Right renal cortex interstitium (tissue), 3 donors: ENCODE measurements at places on chromosomes 6 and 20. TPM values are rescaled to one million over a fixed set of nuclear protein-coding genes. Genes with fewer than 3 reads are reported as not detected.

Gene OPN5
- 0.58 TPM for polyA plus RNA-seq

Gene COL19A1
- polyA plus RNA-seq: 3.3 TPM

Gene APOM
- polyA plus RNA-seq: 91.6 TPM

Gene KHDC3L
- polyA plus RNA-seq: not detected

Gene OXT
- polyA plus RNA-seq: not detected

Gene MDFI
- polyA plus RNA-seq: 37.5 TPM

Gene DDX43
- polyA plus RNA-seq: 0.58 TPM

Gene MYL9
- polyA plus RNA-seq: 211 TPM

Gene MUC21
- polyA plus RNA-seq: not detected

Gene NRSN1
- polyA plus RNA-seq: 0.15 TPM

Gene TCP11
- polyA plus RNA-seq: 2.6 TPM

GRCh38 chr6:117498159-117498558 lies 15.7 kb downstream of the DCBLD1 start:
- no peak for DNase-seq

DNA sequence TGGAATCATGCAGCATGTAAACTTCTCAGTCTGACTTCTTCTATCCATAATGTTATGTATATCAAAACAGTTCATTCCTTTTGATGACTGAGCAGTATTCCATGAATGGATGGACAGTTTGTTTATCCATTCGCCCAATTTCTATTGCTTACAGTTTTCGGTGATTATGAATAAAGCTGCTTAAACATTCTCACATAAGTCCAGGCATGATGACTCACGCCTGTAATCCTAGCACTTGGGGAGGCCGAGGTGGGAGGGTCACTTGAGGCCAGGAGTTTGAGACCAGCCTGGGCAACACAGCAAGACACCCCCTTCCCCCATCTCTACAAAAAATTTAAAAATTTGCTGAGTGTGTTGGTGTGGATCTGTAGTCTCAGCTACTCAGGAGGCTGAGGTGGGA lies 22.9 kb upstream of the HMGA1 start:
- DNase-seq: no peak

DNA sequence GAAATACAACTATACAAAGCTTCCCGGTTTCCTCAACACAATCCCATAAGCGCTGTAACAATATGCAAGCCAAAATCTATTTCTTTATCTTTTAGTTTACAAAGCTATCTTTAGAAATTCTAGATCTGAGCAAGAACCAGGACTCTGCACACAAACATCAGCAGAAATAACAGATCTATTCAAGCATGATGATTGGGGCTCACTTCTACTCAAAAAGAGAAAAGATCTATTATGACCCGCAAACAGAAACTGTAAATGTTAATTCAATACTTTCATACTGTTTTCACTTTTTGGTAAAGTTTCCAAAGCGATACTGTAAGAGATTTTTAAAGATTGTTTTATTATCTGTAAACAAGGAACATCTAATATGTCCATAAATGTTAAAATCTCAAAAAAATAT lies 86.6 kb downstream of the SESN1 start:
- no peak for DNase-seq

GRCh38 chr6:88588938-88589337 lies 374.5 kb downstream of the RNGTT start:
- DNase-seq: no peak

DNA sequence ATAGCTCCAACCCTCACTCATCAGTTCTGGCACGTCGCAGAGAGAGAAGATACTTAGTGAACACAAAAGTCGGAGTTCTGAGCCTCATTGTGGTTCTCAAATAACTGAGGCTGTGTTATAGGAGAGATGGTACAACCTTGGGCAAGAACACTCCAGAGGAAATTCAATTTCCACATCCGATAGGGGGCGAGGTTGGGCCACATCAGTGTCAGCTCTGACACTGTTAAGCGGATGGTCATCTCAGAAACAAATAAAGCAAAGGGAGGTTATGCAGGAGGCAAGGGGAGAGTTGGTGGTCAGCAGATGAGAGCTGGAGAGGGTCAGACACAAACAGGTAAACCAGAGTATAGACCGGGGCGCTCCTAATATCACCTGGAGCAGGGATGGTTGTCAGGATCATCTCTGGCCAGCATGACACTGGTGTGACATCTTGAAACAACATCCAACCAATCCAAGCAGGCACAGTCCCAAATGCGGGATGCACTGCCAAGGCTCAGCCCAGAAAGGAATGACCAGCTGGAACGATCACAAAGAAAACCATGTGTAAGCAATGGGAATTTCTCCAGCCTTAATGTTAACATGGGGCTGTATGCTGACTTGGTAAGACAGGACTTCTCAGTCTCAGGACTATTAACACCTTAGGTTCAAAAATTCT lies 331.8 kb downstream of the HACE1 start:
- no peak for DNase-seq

GRCh38 chr6:41636833-41637193 lies 1.5 kb upstream of the MDFI start:
- DNase-seq: no peak

DNA sequence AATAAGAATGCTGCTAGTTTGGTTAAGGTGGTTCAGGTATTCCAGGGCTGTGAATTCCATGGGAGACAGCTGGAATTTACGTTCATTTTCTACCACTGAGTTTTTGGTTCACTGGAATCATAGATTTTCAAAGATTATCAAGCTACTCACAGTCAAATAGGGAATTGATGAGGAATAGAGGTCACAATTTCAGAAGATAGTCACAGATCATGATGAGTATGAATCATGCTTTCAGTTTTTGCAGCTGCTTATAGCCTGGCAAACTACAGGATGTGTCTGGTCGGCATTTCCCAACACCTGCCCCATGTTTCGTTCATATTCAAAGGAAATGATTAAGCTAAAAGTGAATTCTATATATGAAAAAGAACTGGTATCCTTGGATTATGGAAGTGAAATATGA lies 58.7 kb downstream of the BCKDHB start:
- no peak for DNase-seq

DNA sequence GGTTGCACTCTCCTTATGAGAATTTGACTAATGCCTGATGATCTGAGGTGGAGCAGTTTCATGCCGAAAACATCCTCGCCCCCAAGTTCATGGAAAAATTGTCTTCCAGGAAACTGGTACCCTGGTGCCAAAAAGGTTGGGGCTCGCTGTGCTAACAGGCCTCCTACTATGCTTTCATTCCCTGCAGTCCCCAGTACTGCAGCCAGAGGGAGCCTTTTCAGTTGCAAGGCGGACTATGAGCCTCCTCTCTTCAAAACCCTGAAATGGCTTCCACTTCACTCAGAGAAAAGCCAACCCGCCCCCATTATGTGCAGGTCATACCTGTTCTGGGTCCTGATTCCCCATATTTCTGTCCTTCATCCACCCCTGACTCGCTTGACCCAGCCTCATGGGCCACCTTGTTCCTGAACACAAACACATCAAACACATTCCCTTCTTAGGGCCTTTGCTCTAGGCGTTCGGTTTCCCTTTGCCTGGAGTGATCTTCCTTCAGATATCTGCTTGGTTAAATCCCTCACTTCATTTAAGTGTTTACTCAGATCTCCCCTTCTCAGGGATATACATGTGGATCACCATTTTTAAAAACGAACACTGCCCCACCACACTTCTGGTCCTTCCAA lies 173.7 kb downstream of the PHACTR1 start:
- DNase-seq: no peak

GRCh38 chr20:41166201-41167117 lies 29.1 kb downstream of the PLCG1 start:
- DNase-seq: no peak

- no peak for DNase-seq
Measured at GRCh38 chr20:53159160-53159559, 187.0 kb downstream of the TSHZ2 start.

DNA sequence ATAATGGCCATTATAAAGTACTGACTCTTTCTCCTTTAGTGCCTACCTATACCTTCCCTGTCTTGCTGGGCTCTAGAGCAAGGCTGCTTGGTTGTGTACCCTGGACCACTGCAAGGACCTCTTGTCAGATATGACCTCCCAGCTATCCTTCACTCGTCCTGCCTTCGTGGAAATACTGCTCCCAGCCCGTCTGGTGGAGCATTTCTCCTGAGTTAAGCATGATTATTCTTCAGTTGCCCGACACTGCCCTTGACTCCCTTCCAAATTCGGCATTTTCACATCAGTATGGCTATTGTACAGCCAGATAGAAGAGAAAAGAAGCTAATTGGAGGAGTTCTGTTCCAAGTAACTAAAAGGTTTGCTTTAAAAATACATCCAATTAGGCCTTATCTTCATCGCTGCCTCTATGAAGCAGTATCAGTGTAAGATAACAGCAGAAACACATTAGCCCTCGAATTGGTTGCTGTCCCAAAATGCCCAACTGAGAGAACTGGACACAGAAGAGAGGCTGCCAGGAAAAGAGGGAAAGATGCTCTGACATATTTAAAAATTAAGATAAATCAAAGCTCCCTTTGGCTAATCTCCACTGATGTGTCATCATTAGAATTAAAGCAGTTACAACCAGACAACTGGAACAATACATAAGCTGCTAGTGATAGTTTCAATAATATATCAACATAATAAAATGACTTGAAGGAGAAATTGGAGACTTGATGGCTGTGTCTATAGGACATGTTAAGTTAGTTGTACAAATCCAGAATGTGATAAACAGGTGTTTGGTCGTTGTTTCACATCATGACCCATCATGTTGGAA lies 54.4 kb downstream of the OPRM1 start:
- DNase-seq: no peak

- no peak for DNase-seq
Measured at GRCh38 chr6:152091851-152092341, 284.4 kb downstream of the ESR1 start.

- no peak for DNase-seq
Measured at GRCh38 chr20:37471741-37472235, 49.3 kb upstream of the NNAT start.

DNA sequence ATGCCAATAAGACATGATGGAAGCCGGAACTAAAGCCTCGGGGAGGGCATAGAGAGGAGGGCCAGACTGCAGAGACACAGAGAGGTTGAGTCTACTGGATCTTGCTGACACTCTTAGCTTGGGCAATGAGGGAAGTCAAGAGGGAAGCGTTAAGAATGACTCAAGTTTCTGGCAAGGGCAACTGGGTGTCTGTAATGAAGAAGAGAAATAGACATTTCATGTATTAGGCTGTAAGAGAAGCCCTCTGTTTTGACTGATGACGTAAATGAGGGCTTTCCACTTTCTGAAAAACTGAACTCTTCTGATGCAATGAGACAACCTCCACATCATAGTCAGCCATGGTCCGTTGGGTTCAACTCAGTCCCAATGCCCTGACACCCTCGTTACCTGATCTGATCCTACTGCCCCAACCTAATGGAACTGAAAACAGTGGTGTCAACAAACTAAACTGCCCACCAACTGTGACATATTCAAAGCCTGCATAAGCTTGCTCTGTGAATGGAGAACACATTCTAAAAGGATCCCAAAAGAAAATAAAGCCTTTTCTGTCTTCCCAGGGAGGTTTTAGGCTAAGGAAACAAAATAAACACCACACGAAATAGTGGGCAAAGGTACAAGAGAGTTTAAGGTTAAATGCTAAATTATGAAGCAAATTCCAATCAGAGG lies 45.8 kb upstream of the PNRC1 start:
- no peak for DNase-seq

- no peak for DNase-seq
Measured at GRCh38 chr6:34082864-34083626, 62.8 kb downstream of the GRM4 start.

- no peak for DNase-seq
Measured at GRCh38 chr6:72946774-72947173, 278.5 kb downstream of the KHDC1L start.

- DNase-seq: no peak
Measured at GRCh38 chr20:54467622-54468021, 7.8 kb upstream of the DOK5 start.

DNA sequence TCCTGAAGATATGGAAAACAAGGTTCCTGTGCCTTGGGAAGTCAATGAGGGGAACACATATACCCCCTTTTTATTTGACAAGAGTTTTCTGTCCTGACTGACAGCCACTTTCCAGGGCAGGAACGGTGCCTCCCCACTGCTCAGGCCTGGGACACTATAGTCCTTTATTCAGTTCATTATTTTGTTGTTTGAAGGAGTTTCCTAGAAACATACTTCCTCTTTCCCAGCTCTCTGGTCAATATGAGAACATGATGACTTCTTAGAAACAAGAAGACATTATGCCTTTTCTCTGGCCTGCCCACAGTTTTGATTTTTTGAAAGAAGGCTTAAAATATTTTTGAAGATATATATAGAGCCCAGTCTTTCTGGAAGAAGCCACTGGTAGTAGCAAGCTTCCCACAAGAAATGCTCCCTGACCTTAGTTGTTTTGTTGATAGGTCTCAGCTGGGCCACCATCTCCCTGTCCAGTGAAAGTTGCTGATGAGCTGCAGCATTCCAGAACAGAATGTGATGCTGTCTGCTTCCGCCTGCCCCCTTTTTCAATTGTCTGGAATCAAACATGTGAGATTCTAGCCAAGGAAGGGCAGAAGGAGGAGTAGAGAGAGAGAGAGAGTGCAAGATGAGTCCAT lies 350.0 kb upstream of the PRND start:
- peak; percentile 27 for DNase-seq

DNA sequence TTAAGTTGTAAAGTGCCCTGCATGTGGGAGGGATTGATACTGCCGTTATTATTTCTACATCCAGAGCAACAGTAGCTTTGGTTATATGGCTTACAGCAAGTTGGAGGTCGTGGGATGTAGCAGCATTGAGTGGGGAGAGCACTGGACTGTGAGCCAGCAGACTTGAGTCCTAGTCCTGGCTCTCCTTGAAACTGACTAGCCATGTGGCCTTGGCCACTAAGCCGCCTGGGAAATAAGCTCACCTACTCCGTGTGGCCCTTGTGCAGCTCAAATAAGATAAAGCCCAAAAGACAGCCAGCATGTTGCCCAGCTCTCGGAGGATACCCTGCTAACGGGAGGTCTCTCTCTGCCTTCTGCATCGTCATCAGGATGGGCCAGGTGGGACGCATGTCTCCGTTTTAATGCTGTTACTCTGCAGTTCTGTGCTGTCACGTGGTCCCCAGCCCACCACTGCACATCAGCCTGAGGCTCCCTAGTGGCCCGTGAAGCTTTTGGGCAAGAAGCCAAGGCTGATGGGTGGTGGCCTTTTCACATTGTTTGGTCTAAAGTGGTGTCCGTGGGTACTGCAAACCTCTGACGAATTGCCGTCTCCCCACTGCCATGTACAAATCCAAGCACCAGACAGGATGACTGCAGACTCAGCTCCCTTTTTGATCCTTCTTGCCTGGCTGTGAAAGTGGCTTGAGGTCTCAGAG lies 7.9 kb downstream of the EPB41L1 start:
- DNase-seq: no peak

DNA sequence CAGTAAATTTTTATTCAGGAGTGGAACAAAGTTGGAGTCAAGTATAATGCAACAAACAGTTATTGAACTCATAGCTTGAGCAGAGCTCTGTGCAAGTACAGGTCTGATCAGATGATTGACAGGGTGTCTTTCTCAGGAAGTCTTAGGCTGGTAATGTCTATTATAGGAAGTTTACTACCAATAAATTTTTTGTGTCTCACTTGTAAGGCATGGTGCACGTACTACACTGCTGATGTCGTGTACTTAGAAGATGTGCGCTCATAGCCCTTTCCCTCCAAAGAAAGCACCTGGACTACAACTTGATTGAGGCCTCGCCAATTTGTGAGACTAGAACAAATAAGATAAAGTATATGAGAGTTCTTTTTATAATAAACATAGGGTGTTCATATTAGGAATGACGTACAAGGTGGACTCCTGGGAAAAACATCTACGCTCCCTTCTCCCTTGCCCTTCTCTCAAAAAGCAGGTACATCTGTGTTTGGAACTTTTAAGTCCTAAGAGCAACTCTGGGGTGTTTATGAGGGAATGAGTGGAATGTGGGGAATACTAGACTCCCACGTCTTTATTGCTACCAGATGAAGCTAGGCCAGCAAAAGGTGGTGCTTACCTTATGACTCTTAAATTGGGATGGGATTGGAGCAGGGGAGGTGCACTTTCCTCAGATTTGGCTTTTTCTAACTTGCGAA lies 1.5 kb downstream of the NDUFAF5 start:
- DNase-seq: no peak
